ENCODE measurements at places on chromosomes 7 and 10.

DNA sequence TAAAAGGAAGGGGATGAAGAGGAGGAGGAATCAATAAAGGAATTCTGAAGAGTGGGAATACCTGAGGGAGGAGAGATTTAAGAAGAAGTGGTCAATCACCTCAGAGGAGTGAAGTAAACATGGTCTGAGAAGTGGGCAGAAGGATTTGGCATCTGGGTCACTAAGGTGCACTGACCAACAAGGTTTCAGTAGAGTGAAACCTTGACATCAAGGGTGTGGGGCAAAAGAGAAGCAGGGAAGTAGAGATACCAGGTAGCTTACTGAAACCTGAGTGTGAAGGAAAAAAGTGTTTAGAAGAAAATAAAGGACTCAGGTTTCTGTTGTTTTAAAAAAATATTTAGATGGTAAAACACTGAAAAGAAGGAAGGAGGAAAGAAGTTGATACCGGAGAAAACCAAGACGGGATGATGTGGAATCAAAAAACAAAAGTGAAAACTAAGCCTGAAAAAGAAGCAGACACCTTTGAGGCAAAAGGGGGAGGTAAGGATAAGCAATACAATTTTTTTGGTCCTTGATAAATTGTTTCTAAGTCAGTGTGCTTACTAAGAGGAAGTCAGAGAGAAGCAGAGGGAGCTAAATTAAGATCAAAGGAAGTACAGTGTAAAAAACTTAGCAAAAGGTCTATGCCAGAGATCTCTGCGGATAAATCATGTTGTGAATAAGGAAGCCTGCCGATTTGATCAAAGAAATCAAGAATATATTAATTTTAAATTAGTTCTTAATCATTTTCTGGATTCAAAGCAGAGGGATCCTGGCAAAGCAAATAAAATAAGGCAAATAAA is 137.2 kb upstream of the GPR22 start:
- DNase-seq = no peak

GRCh38 chr10:76398043-76398710 is 966.8 kb downstream of the LRMDA start:
- no peak for DNase-seq

GRCh38 chr10:103968441-103969391 is 1.8 kb downstream of the SLK start:
- no peak for DNase-seq

- no peak for DNase-seq
Measured at GRCh38 chr10:122234416-122234815, 36.7 kb upstream of the BTBD16 start.

- no peak for DNase-seq
Measured at GRCh38 chr7:714251-714671, 12.2 kb upstream of the DNAAF5 start.

GRCh38 chr10:1280466-1281404 is 224.6 kb downstream of the WDR37 start:
- DNase-seq = no peak

- no peak for DNase-seq
Measured at GRCh38 chr7:133054162-133054840, 27.6 kb downstream of the CHCHD3 start.

GRCh38 chr10:44972874-44973306 is 5.7 kb downstream of the DEPP1 start:
- no peak for DNase-seq
